Foreskin keratinocyte (primary cell): ENCODE measurements at places on chromosomes 5 and 9. TPM values are rescaled to one million over a fixed set of nuclear protein-coding genes. Genes with fewer than 3 reads are reported as not detected.
A peak's percentile ranks its signal among the peaks of the same experiment; 100 is the strongest.

SHLD3 gene
- 2.3 and 2.4 TPM in 2 replicates for total RNA-seq

RANBP6 gene
- total RNA-seq: 12.9 and 14.6 TPM in 2 replicates

AK8 gene
- 0.14 TPM in 2 replicates for total RNA-seq

NR4A3 gene
- total RNA-seq: 0.04 and 0.07 TPM in 2 replicates

LAMC3 gene
- total RNA-seq: 0.03 TPM in 1 of 2 replicates, not detected in the other

PPIC gene
- 25.9 and 29.0 TPM in 2 replicates for total RNA-seq

MYORG gene
- 6.5 and 7.7 TPM in 2 replicates for total RNA-seq

CMYA5 gene
- total RNA-seq: 0.11 and 0.20 TPM in 2 replicates

IL4 gene
- not detected in 2 replicates for total RNA-seq

SH3PXD2B gene
- 20.9 and 29.2 TPM in 2 replicates for total RNA-seq

PHF24 gene
- total RNA-seq: 0.11 and 0.54 TPM in 2 replicates

GARIN3 gene
- not detected in 2 replicates for total RNA-seq

TAF1L gene
- not detected in 2 replicates for total RNA-seq

LVRN gene
- total RNA-seq: 0.07 TPM in 1 of 2 replicates, not detected in the other

CHSY3 gene
- 0.78 and 1.1 TPM in 2 replicates for total RNA-seq

CTSV gene
- 29.7 and 39.8 TPM in 2 replicates for total RNA-seq

GRCh38 chr5:93401634-93402213 lies 179.3 kb downstream of the NR2F1-AS1 start:
- no peak for DNase-seq

DNA sequence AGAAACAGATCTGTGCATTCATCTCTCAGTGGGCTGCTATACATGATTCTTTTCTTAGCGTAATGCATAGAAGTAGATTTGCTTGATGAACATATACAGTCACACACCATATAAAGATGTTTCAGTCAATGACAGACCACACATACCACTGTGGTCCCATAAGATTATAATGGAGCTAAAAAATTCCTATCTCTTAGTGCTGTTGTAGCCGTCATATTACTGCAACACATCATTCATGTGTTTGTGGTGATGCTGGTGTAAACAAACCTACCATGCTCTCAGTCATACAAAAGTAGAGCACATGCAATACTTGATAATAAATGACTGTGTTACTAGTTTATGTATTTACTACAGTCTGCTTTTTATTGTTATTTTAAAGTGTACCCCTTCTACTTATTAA lies 214.3 kb downstream of the ARHGAP26 start:
- no peak for DNase-seq

- DNase-seq: no peak
Measured at GRCh38 chr5:7425830-7426229, 29.9 kb downstream of the ADCY2 start.

DNA sequence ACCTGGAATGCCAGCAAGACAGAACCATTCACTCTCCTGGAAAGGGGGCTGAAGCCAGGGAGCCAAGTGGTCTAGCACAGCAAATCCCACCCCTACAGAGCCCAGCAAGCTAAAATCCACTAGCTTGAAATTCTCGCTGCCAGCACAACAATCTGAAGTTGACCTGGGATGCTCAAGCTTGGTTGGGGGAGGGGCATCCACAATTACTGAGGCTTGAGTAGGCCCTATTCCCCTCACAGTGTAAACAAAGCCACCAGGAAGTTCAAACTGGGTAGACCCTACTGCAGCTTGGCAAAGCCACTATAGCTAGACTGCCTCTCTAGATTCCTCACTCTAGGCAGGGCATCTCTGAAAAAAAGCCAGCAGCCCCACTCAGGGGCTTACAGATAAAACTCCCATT lies 17.3 kb downstream of the RIGI start:
- no peak for DNase-seq

DNA sequence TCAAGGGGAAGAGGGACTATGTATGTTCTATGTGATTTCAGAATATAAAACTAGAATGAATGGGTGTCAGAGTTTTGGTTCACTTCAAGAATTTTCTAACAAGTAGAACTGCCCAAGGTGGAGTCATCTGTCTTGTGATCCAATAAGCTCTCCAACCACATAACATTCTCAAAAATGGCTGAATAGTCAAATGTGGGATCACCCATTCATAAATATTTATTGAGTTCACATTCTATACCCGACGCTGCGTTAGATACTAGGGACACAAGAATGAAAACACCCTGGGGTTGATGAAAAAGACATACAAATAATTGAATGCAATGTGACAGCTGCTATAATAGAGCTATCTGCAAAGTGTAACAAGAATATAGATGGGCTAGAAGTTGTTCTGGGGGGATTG lies 35.3 kb upstream of the TRAF1 start:
- DNase-seq: no peak

GRCh38 chr5:78279194-78279593 lies 15.3 kb downstream of the AP3B1 start:
- DNase-seq: no peak

GRCh38 chr9:134165357-134166315 lies 1.3 kb upstream of the RNU6ATAC start:
- peak; percentile 41 for DNase-seq

GRCh38 chr9:126000731-126001580 lies 253.8 kb downstream of the PBX3 start:
- no peak for DNase-seq

- no peak for DNase-seq
Measured at GRCh38 chr5:72121052-72121779, 13.9 kb downstream of the MAP1B start.

DNA sequence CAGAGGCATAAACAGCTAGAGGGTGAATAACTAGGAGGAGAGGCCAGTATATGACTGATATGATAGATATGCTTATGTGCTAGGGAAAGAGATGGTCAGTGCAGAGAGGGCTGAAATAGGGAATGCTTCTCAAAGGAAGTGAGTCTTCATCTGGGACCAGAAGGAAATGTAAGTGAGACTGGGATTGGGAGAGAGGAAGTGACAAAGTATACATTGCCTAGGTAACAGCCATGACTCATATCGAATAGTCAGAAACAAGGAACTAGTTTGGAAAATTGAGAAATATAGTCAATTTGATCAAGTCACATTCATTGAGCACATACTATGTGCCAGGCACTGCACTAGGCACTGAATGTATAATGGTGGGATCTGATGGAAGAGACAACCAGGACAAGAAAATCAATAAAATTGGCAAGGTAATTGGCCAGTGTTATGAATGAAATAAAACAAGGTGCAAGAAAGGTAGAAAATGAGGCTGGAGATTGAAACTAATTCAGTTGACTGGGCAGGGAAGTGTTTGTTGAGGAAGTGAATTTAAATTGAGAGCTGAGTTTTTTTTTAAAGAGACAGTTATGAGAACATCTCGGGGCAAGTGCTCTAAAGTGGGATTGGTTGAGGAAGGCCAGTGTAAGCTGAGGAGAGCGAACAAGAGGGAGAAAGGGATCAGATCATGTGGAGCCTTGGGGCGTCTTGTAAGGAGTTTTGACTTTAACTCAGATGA lies 4.3 kb downstream of the ERAP2 start:
- DNase-seq: peak; percentile 84

DNA sequence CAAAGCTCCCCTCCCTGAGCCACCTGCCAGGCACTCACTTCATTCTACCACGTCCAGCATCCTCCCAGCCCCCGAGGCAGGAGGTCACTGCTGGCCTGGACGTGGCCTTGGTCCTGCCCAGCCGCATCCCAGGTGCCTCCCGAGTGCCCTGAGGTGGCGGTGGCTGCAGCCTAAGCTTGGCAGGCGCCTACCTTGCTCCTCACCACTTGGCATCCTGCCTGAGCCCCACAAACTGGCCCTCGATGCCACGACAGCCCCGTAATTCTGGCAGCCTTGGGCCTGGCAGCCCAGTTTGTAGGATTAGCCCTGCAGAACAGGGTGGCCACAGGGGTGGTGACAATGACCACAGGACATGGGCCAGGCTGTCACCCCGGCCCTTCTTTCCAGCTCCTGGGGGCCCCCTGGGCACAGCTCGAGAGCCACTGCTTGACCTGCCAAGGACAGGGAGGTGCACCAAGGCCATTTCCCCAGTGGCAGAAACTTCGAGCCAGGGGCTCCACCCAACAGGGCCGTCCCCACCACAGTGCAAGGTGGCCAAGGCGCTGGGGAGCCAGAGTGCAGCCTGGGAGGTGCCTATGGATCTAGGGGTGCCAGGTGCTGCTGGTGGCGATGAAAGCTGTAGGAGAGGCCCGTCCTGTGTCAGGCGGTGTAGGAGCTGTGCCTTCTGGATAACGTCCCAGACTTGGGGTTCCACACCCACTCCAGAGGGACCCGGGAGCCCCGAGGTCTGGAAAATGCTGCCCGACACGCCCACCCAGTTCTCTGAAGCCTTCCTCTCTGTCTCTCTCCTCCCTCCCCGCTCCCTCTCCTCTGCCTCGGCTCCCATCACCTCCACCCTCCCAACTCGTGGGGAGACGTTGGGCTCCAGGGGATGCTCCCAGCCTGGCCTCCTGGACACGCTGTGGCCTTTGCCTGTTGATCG lies 18.4 kb downstream of the NKD2 start:
- no peak for DNase-seq

DNA sequence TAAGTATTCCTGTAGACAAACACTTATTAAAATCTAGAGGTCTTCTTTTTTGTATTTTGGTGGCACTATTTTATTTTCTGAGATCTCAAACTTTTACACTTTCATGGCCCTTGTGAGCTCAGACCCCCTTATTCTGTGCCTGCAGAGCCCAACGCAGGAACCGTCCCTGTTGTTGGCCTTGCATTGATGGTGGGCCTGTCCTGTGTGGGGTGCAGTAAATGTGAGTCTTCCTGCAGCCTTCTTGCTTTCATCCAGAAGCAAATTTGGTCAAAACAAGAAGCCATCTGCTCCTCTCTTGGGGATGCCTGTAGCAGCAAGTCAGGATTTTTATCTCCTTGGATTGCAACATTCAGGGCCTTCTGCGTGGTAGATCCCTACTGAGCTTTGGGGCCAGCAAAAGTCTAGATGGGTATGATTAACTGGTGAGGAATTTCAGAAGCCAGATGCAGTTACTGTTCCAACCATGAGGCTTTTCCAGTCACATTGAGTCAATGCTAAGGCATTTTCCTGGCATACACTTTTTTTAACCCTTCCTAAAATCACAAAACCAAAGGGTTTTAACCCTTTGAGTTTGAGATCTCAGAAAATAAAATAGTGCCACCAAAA lies 31.7 kb downstream of the BASP1 start:
- peak; percentile 96 for DNase-seq

DNA sequence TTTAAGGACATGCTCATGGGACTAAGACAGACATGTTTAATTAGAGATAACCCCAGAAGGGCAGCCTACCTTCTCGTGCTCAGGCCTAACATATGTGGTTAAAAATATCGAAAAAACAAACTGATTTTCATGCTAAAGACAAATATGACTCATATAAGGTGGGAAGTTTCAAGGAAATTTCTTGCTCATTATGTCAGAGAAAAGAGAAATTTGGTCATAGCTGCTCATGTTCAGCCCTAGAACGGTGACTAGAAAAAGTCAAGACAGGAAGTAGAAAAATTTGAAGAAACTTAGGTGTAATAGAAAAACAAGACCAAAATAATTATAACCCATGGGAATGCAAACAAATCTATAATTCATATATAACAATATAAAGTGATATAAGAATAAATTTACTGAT lies 120.6 kb downstream of the PRDM9 start:
- no peak for DNase-seq

DNA sequence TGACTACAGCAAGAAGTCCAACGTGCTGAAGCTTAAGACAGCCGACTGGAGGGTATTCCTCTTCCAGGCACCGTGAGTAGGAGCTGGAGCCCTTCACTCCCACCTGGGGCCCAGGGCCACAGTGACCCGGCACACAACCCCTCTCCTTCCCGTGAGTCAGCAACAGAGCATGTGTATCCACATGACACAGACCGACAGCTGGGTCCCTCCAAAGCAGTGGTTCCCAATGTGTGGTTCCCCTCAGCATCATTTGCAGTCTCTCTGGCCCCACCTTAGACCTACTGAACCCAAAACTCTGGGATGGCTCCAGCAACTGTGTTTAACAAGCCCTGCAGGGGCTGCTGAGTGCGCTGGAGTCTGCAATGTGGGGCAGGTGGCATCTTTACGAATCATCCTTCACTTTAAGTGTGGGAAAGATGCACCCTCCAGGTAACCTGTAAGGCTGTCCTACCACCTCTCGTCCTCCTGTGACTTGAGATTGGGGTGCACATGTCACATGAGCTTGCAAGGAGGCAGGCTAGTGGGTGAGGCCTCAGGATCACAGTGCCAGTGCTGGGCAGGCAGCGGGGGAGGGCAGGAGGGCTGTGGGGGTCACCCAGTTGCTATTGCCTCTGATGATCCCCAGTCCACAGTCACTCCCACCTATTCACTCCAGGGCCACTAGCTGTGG lies 42.2 kb downstream of the PSD2 start:
- DNase-seq: no peak

DNA sequence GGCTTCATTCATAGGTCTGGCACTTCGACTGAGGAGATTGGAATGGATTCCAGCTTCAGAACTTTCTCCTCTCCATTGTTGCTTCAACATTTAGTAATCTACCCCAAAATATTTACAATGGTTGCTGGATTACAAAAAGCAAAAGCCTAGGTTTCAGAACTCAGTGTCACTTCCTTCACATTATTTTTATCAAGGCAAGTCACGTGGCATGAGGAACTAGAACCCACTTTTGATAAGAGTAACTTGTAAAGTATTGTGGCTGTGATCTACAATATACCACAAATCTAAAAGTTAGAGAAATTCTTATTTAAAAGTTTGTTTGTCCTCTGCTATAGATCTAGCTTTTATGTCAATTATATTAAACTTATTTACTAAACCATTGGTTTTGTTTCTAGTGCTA lies 39.7 kb upstream of the ANKDD1B start:
- DNase-seq: no peak

GRCh38 chr5:179614745-179615144 lies 8.7 kb downstream of the HNRNPH1 start:
- DNase-seq: no peak

- DNase-seq: no peak
Measured at GRCh38 chr5:156949424-156949823, 13.6 kb downstream of the TIMD4 start.

- DNase-seq: no peak
Measured at GRCh38 chr9:81521892-81522291, 167.5 kb downstream of the TLE1 start.

- no peak for DNase-seq
Measured at GRCh38 chr9:7639471-7639870, 160.1 kb downstream of the DMAC1 start.

DNA sequence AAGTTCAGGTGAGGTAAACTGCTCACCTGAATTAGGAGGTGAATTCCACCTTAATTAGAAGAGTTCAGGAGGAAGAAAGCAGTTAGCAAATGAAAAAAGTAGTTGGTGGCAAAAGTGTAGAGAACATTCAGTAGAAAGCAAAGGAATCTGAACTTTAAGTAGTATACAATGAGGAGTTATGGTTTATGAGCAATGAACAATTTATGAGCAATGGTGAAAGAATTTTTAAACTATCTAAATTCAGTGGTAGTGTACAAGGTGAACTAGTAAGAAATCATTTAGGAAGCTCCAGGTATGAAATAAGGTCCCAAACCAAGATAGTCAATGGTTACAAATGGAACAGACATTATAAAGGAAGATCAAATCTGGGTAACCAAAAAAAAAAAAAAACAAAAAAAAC lies 3.1 kb downstream of the CETN3 start:
- DNase-seq: no peak

DNA sequence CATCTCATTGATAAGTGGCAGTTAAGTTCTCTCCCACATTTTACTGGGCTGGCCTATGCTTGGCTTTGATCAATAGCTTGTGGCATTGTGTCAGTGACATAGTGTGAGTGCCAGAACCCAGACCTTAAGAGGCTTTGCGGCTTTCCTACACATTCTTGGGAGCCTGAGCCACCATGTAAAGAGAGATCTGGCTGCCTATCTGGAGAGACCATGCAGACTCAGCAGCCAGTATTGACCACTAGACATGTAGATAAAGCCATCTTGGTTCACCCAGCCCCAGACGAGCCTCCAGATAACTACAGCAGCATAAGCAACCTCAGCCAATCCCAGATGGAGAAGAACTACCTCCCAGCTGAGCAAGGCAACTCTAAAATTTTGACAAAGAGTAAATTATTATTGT lies 28.6 kb downstream of the C9orf153 start:
- no peak for DNase-seq
